ENCODE measurements at places on chromosomes 4 and X.

GRCh38 chr4:53908661-53909078 is 155.7 kb downstream of the CHIC2 start:
- no peak for DNase-seq

DNA sequence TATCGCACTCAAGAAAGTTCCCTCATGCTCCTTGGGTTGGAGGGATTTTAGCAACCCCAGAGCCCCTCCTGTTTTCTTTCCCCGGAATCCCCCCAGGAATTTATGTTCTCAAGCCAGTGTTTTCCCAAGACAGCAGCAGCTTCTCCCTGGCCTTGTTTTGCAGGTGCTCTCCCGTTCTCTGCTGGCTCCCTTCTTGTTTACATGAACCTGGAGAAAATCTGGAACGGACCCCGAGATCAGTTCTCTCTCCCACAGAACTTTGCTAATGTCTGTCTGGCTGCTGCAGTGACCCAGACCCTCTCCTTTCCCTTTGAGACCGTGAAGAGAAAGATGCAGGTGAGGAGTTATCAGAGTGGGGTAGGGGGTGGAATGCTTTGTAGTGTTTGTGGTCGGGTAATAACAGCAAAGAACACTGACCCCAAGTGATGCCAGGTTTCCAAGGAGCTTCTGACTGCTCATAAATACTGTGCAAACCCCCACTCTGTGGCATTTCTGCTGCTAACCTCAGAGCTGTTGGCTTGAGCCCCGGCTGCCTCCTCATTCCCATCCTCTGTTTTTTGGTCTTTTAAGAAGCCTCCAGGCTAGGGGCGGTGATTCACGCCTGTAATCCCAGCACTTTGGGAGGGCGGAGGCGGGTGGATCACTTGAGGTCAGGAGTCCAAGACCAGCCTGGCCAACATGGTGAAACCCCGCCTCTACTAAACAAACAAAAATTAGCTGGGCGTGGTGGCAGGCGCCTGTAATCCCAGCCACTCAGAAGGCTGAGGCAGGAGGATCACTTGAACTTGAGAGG is 11.1 kb downstream of the SLC25A43 start:
- no peak for DNase-seq

DNA sequence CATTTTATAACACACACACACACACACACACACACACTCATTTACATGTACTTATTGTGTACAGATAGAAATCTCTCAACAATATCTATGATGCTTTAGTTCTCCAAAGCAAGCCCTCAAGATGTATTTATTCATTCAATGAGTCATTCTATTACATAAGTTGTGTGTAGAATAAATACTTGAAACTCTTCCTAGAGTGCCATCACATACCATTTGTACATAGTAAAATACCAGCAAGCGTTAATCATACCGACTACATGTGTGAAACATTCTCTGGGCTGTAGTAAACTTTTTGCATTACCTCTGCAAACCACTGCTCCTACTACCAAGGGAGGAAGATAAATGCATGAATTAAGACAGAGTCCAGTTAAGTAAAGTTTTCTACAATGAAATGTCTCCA is 70.9 kb downstream of the EPHA5 start:
- DNase-seq: no peak

GRCh38 chr4:179292468-179292867 is 1850.2 kb upstream of the AGA start:
- no peak for DNase-seq

DNA sequence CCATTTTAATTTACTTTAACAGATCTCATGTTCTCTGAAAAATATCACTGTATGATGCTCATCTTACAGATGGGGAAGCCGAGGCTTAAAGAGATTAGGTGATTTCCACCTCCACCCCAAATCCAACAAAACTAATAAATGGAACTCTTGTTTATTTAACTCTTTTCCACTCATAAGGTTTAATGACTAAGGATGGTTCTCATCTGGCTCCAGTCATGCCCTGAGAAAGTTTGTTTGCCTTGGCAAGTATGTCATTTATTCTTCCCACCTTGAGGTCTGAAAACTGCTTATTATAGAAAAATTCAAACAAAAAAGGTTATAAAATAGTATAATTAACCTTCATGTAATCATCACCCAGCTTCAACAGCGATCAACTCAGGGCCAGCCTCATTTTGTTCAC is 56.3 kb downstream of the PPEF2 start:
- no peak for DNase-seq

GRCh38 chr4:180578175-180578574 is 1665.0 kb upstream of the TENM3 start:
- DNase-seq: no peak

DNA sequence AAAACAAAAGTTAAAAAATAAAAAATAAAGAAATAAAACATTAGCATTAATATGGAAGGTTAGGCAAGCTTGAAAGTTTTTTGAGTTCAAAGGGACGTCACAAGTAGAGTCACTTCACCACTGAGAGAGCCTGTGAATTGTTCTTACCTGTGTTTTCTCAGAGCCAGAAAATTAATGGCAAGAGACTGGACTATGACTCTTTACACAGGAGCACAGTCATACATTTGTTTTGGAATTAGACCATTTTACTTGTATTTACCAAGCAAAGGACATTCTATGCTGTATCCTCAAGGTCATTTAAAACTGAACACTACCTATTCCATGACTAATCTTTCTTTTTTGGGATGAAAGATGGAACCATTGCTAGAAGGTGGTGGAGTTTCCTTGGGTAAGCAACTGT is 346.1 kb downstream of the FAM47B start:
- no peak for DNase-seq

Measured in activated CD8-positive, alpha-beta memory T cell treated with anti-CD3 and anti-CD28 coated beads for 1 hour (primary cell).